ENCODE measurements at places on chromosomes 12 and 14.

DNA sequence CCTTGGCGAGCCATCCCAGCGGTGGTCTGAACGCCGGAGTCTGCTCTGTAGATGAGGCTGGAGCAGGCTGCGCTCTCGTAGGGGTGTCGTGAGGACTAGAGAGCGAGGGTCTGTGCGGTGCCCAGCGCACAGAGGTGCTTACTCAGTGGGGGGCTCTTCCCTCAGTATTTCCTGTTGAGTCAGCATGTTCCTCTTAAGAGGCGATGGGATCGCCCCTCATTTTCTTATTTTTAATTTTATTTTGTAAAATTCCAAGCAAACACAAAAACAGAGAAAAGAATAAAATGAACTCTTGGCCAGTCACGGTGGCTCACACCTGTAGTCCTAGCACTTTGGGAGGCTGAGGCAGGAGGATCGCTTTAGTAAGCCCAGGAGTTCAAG is 40.8 kb upstream of the BCL7A start:
- DNase-seq = no peak

DNA sequence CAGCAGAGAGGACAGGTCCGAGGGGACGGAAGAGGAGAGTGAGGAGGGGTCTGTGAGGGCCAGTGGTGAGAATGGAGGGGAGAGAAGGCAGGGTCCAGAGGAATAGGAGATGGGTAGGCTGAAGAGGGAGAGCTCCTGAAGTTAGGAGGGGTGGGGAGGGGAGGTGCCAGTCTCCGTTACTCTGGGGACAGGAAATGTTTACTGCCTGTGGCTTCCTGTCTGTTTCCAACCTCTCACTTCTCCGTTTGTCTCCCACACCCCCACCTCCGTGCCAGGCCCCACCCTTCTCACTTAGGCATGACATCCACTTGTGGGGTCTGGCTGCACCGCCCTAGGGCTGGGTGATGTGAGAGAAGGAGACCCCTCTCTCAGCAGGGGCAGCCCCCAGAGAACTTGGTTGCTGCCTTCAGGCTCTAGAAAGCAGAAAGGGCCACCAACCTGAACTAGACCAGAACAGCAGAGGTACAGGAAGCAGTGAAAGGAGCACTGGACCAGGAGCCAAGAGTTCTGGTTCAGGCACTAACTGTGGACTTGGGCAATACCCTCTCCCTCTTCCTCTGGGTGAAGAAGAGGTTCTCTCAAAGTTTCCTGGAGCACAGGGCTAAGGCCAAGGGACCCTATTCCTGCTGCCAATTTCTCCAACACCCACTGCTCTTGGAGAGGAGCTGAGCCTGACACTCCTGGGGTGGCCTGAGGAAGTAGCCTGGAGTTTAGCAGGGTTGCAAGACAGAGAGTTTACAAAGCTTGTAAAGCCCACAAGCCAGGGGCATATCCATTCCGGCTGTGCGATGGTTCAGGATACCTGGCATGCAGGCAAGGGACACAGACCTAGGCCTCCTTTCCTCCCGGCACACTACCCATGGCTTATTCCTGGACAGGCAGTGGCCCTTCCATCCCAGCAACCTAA is 5.5 kb downstream of the ITGA5 start:
- peak; percentile 51 for DNase-seq

DNA sequence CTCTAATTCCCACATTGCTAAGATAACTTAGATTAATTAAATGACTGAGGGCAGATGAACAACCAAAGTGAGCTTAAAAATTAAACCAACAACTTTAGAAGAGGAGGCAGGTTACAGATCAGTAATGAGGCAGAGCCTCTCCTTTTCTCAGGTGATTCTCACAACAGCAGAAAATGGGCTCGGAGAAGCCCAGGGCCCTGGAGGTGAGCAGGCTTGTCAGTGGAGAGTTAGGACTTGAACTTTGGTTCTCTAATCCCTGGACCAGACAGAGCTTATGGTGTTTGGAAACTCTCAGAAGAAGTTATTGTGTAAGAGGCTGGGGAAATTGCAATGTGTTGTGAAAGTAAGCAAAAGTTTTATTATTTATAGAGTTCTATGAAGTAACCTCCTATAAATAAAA is 2.8 kb downstream of the TRHDE start:
- DNase-seq = no peak

DNA sequence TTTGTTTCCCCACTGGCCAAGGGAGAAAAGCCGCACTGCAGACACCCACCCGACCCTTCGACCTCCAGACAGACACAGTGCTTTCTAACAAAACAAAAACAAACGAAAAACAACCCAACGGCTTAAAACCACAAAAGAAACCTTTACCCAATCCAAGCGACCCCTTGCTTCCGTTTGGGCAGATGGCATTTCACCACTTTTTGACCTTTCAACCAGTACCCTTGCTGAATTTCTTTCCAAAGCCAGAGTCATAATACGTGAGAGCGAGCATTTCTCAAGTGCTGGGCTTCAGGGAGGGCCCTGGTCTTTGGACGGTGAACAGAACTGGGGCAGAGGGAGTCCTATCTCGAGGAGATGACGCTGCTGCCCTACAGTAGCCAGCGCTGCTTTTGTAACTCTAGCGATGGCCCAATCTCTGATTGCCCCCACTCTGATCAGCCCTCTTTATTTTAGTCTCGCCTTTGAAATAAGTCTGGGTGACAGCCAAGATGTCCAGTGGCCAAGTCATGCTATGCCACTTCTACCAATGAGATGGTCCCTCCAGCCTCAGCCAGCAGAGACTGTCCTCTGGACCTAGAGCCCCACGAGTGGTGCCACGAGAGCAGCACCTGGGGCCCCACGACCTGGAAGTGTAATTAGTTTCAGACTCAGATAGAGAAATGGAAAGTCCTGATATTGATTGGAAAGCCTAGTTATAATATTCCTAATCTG is 21.9 kb upstream of the ADIPOR2 start:
- peak; percentile 41 for DNase-seq

DNA sequence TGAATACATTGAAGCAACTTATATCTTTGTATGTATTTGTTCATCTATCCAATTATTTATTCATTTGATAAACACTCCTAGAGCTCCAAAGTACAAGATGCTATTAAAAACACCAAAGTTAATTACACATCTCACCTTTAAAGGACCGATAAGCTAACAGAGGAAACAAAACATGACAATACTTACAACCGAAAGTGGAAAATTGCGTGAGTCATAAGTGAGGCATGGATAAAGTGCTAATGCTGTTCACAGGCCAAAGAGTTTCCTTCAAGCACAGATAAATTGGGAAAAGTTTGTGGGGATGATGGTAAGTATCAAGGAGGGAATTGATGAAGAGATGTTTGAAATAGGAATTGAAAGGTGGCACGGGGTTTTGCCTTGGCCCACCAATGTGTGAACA is 172.8 kb upstream of the KITLG start:
- no peak for DNase-seq

Measured in endodermal cell (in vitro differentiated cells).